Lower lobe of right lung (tissue), 2 donors: ENCODE measurements at places on chromosomes 12 and 14. TPM values are rescaled to one million over a fixed set of nuclear protein-coding genes. Genes with fewer than 3 reads are reported as not detected.

DNA sequence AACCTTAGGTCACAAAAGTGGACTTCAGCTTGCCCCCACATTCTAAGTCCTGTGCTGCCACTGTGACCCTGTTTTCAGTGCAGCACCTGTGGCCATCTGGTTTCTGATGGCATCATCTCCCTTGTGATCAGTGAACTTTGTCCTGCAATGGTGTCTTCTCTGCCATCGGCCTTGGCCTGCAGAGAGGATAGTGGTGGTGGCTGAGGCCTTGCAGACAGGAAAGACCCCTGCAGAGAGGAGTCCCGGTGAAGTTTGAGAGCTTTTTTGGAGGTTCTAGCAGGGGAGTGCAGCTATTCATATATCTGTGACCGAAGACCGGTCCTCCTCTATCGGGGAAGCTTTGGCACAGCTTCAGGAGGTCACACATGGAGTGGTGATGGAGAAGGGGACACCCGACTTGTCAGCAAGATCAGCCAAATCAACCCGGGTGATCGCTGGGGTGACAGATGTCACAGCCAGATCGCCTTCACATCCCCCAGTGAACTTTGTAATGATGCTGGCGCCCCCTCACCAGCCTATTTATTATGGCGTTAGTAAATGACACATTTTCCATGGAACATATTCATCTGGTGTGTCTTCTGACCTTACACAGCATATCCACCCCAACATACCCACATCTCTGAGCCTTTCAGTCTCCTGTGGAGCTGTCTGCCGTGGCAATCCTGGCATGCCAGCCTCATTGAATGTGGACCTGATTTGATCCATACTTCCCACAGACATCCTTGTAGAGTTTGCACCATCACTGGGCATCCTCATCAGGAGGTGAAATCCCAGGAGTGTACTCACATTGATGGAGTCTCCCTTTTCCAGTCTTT is 136.1 kb downstream of the PAPOLA start:
- H3K4me1 ChIP-seq = no peaks in the 10 kb centered on the region
- H3K4me3 ChIP-seq = no peak overlapping the region
- DNase-seq = no peak
- no peak overlapping the region for H3K27ac ChIP-seq

- no peaks in the 10 kb centered on the region for H3K27me3 ChIP-seq
- no peaks in the 10 kb centered on the region for H3K36me3 ChIP-seq
- DNase-seq = peak; percentile 39
- H3K27ac ChIP-seq = no peak overlapping the region
Measured at GRCh38 chr14:90518941-90519256, 122.1 kb downstream of the CALM1 start.

DNA sequence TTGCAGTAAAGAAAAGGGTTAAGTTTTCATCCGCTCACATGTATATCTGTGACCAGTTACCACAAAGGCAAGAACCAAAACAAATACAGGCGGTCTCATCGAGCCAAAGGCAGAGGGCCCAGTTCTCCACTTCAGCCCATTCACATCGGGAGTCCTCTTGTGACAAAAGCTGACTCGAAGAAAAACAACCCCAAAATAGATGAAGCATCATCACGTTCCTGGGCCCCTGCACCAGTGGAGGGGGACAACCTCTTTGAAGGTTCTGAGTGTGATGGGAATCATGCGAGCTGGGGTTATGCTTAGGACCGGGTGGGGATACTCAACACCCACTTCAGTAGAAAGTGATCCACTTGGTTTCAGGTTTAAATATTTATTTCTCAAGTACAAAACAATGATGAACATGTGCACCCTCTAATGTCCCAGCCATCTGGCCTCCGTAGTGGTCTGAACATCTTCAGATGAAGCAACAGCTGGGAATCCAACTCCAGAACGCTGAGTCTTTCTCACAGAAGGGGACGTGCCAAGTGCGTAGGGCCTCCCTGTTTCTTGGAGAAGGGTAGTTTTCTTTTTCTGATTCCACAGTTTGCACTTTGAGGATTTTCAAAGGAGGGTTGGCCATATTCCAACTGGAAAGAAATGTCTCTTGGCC is 8.4 kb downstream of the GSC start:
- peaks cover 57% of the 10 kb centered on the region for H3K27me3 ChIP-seq
- no peaks in the 10 kb centered on the region for H3K4me1 ChIP-seq

- peak within 1 kb of the TSS; percentile 95 for H3K4me3 ChIP-seq
- peak; percentile 92 for DNase-seq
- no peaks in the 10 kb centered on the region for H3K27me3 ChIP-seq
- H3K4me1 ChIP-seq = peaks cover 39% of the 10 kb centered on the region
- H3K36me3 ChIP-seq = peaks cover 24% of the 10 kb centered on the region
Measured at GRCh38 chr12:57111031-57111734, at the start of gene STAT6. Gene STAT6, minus strand, starts transcription at chr12:57111362. Its CDS starts 3,084 bp downstream, at chr12:57108278.

- peak; percentile 59 for DNase-seq
- no peak overlapping the region for H3K4me3 ChIP-seq
- no peaks in the 10 kb centered on the region for H3K36me3 ChIP-seq
- H3K27ac ChIP-seq = no peak overlapping the region
Measured at GRCh38 chr12:3491938-3492792, 1.2 kb downstream of the PRMT8 start.

The RNF34 gene
- total RNA-seq = 23.0 TPM

The FITM1 gene
- 0.97 TPM for total RNA-seq

- H3K4me3 ChIP-seq = no peak overlapping the region
- H3K4me1 ChIP-seq = no peaks in the 10 kb centered on the region
- H3K36me3 ChIP-seq = peaks cover 16% of the 10 kb centered on the region
- no peaks in the 10 kb centered on the region for H3K27me3 ChIP-seq
- DNase-seq = no peak
Measured at GRCh38 chr12:22657538-22657937, 32.6 kb downstream of the ETNK1 start.

- H3K36me3 ChIP-seq = no peaks in the 10 kb centered on the region
- H3K27ac ChIP-seq = no peak overlapping the region
- no peak overlapping the region for H3K4me3 ChIP-seq
- no peak for DNase-seq
- H3K27me3 ChIP-seq = peaks cover 28% of the 10 kb centered on the region
Measured at GRCh38 chr14:99655521-99655920, 10.6 kb downstream of the HHIPL1 start.

The C1R gene
- 373 TPM for total RNA-seq

DNA sequence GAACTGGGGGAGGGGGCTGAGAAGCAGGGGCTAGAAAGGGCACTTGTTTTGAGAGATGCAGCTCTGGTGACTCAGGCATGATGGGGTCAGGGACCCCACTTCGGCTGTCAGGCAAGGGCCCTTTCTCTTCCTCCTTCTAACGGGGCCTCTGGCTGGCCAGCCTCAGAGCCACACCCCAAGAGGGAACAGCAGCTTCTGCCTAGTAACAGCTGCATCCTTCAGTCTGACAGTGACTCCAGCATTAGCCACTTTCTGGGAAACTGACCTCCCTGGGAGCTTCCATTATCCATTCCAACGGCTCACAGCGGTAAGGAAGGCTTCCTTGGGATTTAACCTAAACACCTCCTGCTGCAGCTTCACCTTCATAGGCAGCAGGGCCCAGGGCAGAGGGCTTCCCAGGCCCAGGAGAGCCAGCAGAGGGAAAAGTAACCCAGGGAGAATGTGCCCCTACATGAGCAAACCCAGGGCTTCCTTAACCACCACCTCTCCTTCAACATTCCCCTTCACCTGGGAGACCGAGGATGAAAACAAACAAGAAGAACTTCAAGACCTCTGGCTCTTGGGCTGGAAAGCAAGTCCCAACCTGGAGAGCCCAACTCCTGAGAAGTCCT is 2.7 kb downstream of the NCKAP5L start:
- H3K27me3 ChIP-seq = no peaks in the 10 kb centered on the region
- H3K27ac ChIP-seq = peak overlapping the region; percentile 73
- H3K4me1 ChIP-seq = peaks cover 49% of the 10 kb centered on the region
- H3K4me3 ChIP-seq = peak overlapping the region; percentile 22
- no peaks in the 10 kb centered on the region for H3K36me3 ChIP-seq
